Fibroblast of the aortic adventitia (primary cell): ENCODE measurements at places on chromosomes 12 and 14. TPM values are rescaled to one million over a fixed set of nuclear protein-coding genes. Genes with fewer than 3 reads are reported as not detected.

ZBTB42 gene
- total RNA-seq, result 2.5 and 5.0 TPM in 2 replicates

SLC39A5 gene
- 0.18 TPM in 1 of 2 replicates, not detected in the other for total RNA-seq

SLC41A2 gene
- total RNA-seq, result 26.0 and 32.3 TPM in 2 replicates

RND1 gene
- total RNA-seq, result 0.72 TPM in 1 of 2 replicates, not detected in the other

MYH6 gene
- total RNA-seq, result not detected in 2 replicates

CMA1 gene
- total RNA-seq, result not detected in 2 replicates

APOF gene
- not detected in 2 replicates for total RNA-seq

VDR gene
- total RNA-seq, result 5.0 and 12.5 TPM in 2 replicates

RDH12 gene
- total RNA-seq, result 0.82 TPM in 1 of 2 replicates, not detected in the other

PTHLH gene
- 1.6 and 4.3 TPM in 2 replicates for total RNA-seq

KRT75 gene
- not detected in 2 replicates for total RNA-seq

RBP5 gene
- not detected in 2 replicates for total RNA-seq

ACOT6 gene
- not detected in 2 replicates for total RNA-seq

RNF212B gene
- not detected in 2 replicates for total RNA-seq

FZD10 gene
- total RNA-seq, result not detected in 2 replicates

TAS2R19 gene
- 6.3 and 6.5 TPM in 2 replicates for total RNA-seq

NR4A1 gene
- total RNA-seq, result 0.82 and 3.9 TPM in 2 replicates

MMP17 gene
- total RNA-seq, result 4.1 and 5.6 TPM in 2 replicates

KRT5 gene
- total RNA-seq, result not detected in 2 replicates

ABCD2 gene
- under 0.01 and 0.25 TPM in 2 replicates for total RNA-seq

NGB gene
- total RNA-seq, result not detected in 2 replicates

SMIM41 gene
- total RNA-seq, result 0.27 and 0.98 TPM in 2 replicates

PRICKLE1 gene
- total RNA-seq, result 15.6 and 17.4 TPM in 2 replicates

RIPK3 gene
- total RNA-seq, result 0.99 and 3.0 TPM in 2 replicates

ALG10B gene
- 1.4 and 5.6 TPM in 2 replicates for total RNA-seq

PPP4R4 gene
- total RNA-seq, result 0.98 and 7.0 TPM in 2 replicates

MYF5 gene
- not detected in 2 replicates for total RNA-seq

CLEC4D gene
- not detected in 2 replicates for total RNA-seq

MAP3K9 gene
- under 0.01 and 0.33 TPM in 2 replicates for total RNA-seq

PLD4 gene
- total RNA-seq, result 0.09 and 0.16 TPM in 2 replicates

HOXC4 gene
- total RNA-seq, result 0.36 and 1.4 TPM in 2 replicates

KRT8 gene
- 5.4 and 15.4 TPM in 2 replicates for total RNA-seq
